ENCODE measurements at places on chromosomes 12 and 14.

- no peak for DNase-seq
Measured at GRCh38 chr14:40292664-40293063, 860.4 kb upstream of the FBXO33 start.

- DNase-seq: no peak
Measured at GRCh38 chr14:98018628-98019027, 1221.4 kb downstream of the VRK1 start.

- DNase-seq: no peak
Measured at GRCh38 chr14:66152747-66153146, 333.4 kb upstream of the CCDC196 start.

DNA sequence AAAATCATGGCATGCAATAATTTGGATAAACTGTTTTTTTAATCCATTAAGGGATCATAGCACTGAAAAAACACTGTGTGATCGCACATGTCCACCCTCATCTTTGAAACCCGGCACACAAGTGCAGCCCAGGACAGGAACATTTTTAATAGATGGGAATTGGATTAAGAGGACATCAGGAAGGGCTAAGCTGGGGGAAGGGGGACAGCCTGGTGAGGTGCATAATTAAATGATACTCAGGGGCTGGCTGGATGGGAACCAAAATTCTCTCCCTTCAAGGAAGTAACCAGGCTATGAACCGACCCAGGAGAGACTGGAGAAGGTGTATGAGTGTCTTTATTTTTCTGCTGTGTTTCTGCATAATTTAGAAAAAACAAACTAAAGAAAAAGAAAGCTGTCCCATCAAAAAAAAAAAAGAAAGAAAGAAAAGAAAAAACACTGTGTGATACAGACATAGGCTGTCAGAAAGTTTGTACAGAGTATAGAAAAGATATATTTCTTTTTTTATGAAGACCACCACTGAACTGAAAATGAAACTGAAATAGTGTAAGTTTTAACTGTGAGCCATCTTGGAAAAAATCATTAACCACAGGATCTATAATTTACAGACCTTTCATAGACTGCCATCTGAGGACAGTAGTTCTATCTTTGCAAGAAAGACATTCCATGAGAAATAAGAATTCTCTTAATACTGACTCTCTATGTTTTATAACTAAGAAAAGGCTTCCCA is 75.1 kb upstream of the SLC38A4 start:
- no peak for DNase-seq

DNA sequence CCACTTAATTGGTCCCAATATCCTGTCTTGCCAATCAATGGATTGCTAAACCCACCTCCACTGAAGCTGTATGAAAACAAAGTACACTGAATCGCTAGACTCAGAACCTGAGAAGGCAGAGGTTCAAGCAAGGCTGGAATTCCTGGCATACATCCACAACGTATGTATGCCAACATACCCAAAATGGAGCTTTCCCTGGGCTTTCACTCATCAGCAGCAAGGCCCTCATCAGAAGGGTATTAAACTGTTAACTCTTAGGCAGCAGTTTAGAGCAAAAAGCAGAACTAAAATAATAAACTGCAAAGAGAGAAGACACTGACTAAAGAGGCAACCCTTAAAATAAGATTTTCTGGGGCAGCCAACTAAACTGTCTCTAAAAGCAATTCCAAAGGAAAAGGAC is 13.6 kb downstream of the MED13L start:
- DNase-seq: no peak

DNA sequence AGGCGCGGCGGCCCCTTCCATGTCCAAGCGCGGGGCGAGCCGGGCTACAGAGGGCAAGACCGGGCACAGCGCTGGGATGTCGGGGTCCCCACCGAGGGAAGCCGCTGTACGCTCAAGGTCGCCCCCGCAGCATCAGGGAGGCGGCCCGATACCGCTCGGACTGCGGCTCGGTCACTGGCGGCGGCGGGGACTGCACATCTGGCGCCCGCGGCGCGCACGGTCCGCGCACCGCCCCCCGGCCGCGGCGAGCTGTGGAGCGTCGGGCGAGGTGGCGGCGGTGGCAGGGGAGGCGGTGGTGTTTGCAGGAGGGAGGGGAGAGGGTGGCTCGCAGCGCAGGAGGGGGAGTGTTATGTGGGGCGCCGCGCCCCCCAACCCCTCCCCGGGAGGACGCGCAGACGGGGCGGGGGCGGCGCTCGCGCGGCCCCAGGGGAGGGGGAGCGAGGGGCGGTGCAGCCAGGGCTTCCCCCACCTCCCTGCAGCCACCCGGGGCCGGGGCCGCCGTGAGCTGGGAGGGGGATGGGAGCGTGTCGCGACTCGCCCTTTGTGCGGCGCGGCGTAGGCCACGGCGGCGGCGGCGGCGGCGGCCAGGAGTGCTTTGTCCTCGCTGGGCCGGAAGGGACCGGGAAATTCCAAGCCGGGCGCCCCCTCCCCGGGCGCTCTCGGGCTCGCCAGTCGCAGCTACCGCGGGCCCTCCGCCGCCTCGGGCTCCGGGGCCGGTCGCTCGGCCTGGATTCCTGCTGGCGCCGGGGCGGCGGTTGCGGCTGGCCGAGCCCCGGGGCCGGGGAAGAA is at the start of gene NUAK1:
Gene NUAK1 (minus strand): TSS at position 322 of the 789 bp plus-strand sequence. CDS start 301 bp downstream, at position 21.
- no peak for DNase-seq

DNA sequence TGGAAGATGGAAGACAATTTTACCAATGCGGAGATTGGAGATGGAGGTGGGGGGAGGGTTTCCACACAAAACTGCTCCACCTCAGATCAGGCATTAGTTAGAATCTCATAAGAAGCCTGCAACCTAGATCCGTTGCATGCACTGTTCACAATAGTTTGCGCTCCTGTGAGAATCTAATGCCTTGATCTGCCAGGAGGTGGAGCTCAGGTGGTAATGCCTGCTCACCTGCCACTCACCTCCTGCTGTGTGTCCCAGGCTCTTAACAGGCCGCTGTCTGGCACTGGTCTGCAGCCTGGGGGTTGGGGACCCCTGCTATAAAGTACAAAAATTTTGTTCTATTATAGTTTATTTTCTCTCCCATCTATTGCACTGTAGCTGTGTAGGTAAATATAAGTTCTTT is 84.9 kb upstream of the FOXG1 start:
- no peak for DNase-seq

DNA sequence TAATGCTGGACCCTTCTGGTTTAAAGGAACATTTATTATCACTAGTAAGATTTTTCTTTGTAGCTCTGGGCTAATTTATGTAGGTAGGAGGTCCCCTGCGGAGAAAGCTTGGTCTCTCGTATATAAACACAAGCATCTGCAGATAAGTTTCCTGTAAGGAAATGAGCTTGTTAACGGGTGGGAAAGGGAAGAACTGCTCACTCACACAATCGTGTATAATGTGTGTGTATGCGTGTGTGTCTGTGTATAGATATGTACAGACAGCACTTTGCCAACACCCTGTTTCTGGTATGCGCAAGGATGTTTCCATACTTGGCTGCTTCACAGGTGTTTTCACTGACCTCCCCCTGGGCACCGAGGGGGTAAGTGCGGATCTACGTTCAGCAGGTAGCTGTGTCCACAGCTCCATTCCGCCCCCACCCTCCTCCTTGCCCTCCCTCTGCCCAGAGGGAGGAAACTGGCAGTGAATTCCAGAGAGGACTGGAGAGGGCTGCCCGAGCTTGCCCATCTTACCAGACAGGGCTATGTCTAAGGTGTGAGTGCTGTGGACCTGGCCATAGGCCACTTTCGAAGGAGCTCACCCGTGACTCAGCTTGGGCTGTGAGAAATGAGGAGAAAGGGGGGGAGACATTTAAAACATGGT is 65.2 kb downstream of the NINJ2 start:
- no peak for DNase-seq

DNA sequence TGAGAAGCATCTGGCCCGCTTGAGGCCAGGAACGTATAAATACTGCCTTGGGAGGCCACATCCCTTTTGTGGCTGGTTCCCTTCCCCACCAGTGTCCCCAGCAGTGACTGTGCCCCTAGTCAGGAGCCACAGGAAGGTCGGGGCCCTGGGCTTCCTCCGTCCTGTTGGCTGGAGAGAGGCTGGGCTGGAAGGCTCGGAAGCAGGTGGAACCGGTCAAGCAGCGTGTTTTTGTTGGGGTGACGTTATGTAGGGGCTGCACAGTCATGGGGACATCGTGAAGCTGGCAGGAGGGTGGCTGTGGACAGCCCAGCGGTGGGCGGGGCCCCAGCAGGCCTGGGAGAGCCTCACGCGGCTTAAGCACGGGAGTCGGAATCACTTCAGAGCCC is 10.1 kb downstream of the XRCC3 start:
- no peak for DNase-seq

DNA sequence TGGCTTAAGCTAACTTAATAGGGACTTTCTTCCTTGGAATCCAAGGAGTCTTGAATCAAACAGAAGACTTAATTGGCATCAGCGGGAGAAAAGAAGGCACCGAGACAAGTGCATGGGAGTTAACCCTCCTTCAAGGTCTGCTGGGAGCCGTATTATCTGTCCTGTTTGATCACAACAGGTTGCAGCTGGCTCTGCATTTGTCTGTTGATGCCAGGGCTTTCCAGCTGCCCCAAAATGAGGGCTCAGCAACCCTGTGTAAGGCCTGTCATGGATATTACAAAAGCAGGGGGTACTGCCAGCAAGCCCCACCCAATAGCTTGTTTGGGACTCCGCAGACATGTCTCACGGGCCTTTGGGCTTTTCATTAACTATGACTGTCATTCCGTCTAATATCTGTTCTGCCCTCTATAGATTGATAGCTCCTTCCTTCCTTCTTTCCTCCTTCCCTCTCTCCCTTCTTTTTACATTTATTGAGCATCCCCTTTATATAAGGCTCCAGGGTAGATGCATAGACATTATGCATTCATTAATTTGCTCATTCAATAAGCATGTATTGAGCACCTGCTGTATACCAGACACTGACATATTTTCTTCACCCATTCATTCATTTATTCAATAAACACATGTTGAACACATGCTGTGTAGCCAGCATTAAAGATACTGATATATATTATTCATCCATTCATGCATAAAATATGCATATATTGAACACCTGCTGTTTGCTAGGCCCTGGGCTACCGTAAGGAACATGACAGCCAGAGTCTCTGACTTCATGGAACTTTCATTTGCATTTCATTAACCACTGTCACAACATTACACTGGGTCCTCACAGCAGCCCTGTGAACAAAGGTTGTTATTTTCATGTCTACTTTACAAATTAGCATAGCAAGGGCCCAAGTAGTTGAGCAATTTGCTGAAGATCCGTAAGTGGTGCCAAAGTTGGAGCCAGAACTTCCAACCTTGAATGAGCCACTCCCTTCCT is 56.2 kb downstream of the SVOP start:
- DNase-seq: no peak

DNA sequence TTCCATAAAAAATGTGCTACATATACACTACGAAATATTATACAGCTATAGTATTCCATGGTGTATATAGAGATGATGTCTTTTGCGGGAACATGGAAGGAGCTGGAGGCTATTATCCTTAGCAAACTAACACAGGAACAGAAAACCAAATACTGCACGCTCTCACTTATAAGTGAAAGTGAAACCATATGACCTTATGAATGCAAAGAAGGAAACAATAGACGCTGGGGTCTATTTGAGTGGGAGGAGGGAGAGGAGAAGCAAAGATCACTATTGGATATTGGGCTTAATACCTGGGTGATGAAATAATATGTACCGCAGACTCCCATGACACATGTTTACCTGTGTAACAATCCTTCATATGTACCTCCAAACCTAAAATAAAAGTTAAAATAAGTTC is 142.8 kb downstream of the LRFN5 start:
- DNase-seq: no peak

DNA sequence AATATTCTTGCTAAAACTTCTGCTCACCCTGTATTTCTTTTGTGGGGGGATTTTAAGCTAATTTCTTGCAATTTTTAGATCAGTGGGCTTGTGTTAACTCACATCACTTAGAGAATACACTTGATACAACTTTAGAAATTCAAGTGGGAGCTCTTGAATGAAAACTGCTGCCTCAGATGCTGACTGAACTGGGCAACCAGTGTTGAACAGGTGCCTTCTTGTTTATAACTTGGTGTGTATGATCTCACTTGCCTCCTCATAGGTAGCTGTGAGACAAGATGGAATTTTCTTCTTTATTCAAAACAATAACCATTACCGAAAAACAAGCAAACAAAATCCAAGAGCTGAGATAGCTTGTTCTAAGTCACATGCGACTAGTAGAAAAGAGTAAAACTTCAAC is 63.5 kb downstream of the FGD4 start:
- no peak for DNase-seq

GRCh38 chr14:100589760-100590469 is 2.7 kb upstream of the BEGAIN start:
- no peak for DNase-seq

GRCh38 chr12:1705774-1706631 is 15.1 kb downstream of the ADIPOR2 start:
- DNase-seq: no peak

DNA sequence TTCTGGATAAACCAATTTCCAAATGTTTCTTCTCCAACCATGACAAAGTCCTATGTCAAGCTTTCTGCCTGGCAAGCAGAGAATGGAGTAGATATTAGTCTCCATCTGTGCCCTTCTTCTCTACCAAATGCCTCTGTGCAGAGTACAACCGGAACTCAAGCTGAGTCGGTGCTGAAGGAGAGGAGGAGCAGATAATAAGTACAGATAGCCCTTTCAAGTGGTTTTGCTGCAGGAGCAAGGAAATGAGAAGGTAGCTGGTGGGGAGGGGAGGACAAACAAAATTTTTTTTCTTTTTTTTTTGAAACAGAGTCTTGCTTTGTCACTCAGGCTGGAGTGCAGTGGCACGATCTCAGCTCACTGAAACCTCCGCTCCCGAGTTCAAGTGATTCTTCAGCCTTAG is 14.2 kb upstream of the HELB start:
- DNase-seq: no peak

GRCh38 chr12:26801486-26801885 is 31.5 kb downstream of the ITPR2 start:
- DNase-seq: no peak

DNA sequence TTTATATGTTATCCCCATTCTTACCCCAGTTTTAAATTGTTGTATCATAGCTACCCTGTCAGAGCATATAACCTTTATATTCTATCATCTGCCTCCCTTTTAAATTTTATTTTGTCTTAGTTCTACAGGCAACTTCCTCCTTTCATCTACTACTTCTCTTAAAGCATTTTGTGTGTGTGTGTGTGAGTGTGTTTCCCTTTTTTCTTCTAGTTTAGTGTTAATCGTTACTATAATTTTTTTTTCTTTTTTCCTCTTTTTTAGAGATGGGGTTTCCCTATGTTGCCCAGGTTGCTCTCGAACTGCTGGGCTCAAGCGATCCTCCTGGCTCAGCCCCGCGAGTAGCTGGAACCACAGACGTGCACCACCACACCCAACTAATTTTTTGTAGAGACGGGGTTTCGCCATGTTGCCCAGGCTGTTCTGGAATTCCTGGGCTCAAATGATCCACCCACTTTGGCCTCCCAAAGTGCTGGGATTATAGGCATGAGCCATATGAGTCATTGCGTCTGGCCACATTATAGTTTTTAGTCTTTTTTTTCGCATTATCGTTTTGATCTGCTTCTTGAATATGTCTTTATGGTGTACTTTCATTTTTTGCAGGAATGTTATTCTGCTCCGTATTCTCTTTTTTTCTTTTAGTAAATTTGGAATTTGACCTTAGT is 33.1 kb upstream of the FBXO34 start:
- no peak for DNase-seq

Measured in activated CD4-positive, CD25-positive, alpha-beta regulatory T cell (primary cell).